ENCODE measurements at places on chromosomes 6 and 20.

DNA sequence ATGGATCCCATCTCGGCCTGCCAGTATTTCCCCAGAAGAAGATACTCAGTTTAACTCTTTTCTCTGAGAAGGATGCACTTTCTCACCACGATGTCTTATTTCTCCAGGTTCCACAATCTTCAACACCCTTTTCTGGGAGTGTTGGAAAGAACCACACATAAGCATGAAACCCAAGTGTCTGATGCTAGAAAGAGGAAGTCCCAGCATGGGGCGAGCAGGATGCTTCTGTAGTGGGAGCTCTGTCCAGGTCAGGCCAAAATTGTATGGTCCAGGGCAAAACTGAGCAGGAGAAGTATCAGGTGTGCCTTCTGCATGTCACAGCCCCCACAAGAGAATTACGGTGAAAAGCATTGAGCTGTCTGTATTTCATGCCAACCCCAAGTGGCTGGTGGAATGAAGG, 11.0 kb downstream of the TREM1 start:
- no peak for DNase-seq

DNA sequence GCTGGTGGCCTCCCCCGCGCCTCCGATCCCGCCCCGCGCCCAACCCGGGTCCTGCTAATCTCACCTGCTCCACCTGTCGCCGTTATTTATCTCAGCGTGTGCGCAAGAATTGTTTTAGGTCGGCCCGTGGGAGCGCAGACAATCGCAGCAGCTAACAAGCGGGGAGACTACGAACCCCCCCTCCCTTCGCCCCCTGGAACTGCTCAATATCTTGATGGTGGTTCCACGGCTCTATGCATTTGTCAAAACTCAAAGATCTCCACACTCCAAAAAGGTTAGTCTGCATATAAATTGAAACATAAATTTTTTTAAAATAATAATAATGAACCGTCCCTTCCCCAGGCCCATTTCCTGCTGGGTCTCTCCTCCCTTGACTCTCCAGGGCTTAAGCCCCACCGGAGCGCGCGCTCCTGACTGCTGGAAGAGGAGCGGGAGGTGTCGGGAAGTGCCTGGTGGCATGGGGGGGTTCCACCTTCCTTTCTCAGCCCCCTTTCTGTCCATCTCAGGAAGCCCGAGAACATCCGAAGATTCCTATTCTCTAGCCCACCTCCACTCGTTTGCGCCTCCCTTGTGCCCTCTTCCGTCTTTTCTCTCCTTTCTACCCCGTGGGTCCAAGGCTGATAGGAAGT, 1.6 kb upstream of the MDGA1 start:
- DNase-seq = no peak

GRCh38 chr20:17610566-17611289, 40.9 kb downstream of the DSTN start:
- peak; percentile 21 for DNase-seq

- peak; percentile 66 for DNase-seq
These were observed 29.3 kb downstream of the NSFL1C start for GRCh38 chr20:1437235-1437904.

DNA sequence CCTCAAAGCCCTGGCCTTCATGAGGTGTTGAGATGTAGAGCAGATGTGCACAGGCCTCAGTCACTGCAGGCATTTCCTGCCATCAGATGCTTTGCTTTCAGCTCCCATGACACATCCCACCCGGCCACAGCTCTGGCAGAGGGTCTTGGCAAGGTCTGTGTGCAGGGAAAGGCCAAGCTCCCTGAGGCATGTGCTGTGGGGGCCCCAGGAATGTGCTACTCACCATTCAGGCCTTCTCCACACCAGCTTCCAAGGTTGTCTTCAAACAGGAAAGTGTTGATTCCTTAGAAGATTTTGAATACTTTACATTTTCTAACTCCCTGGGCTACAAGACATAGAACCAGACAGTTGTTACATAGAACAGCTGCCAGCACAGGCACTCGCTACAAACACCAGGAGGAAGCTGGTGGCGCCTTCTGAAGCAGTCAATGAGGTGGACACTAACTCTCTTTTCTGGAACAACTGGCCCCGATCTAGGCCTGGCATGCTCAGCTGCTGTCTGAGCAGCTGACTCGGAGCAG, 27.8 kb downstream of the CASS4 start:
- DNase-seq = no peak

GRCh38 chr6:3770023-3770720, 18.7 kb upstream of the PXDC1 start:
- no peak for DNase-seq

GRCh38 chr6:21265730-21266044, 327.9 kb upstream of the SOX4 start:
- no peak for DNase-seq

GRCh38 chr20:48826883-48827771, 672 bp downstream of the PREX1 start:
- DNase-seq = peak; percentile 22

DNA sequence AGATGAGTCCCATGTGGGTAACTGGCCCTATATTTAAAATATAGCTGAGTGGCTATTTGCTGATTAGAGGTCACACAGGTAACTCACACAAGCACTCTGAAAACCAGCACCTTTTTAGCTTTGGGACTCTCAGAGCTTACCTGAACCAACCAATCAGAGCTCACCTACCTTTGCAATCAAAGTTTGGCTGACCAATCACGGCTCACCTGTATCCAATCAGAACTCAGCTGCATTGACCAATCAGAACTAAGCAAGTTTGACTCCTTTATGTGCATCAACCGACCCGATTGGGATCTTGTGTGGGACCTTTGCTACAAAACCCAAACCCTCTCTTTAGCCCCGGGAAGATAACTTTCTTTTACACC, 106.8 kb upstream of the NXT1 start:
- DNase-seq = no peak

DNA sequence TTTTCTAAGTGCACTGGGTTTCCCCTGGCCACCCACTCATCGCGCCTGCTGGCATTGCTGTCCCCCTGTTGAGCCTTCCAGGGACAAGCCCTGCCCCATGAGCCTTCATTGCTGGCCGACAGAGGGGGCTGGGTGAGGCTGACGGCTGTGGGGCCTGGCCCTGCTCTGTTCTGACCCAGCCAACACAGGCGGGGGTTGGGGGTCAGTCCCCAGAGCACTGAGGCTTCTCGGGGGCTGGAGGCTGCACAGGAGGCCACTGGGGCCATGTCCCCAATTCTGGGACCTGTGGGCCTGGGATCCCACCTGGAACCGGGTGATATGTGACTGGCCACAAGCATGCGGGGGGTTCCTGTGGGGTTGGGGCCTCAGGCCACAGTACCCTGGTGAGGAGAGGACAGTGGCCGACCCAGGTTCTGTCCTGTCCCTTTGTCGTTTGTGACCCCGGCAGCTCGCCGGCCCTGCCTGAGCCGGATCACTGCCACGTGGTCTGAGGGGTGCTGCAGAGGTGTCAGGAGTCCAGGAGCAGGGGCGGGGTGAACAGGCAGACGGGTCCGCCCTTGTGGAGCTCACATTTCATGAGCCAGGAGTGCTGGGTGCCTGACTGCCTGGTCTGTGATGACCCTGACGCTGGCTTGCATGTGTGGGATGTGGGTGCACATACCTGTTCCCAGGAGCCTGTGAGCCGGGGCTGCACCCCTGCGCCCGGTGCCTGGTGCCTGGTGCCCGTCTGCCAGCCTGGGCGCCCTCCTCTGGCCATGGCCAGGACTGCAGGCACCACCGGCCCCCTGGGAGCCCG, 2.1 kb upstream of the COL20A1 start:
- DNase-seq = peak; percentile 61

DNA sequence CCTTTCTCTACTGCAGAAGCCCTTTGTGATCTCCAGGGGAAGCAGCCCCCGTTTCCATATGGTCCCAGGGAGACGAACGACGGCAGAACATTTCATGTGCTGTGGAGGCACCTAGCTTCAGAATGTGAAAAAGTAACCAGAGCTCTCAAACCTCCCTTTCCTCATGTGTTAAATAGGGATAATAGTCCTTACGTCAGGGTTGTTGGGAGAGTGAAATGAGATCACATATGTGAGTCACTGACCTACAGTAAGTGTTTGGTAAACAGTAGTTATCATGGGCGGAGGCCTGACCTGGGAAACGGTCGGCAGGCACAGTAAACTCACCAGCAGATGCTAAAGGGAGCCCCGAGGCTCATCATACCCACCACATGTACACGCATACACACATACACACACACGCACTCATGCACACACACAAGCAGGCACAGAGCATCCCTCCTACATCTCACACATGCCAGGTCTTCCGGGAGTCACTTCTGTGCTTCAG, 89.7 kb downstream of the LY86 start:
- no peak for DNase-seq

DNA sequence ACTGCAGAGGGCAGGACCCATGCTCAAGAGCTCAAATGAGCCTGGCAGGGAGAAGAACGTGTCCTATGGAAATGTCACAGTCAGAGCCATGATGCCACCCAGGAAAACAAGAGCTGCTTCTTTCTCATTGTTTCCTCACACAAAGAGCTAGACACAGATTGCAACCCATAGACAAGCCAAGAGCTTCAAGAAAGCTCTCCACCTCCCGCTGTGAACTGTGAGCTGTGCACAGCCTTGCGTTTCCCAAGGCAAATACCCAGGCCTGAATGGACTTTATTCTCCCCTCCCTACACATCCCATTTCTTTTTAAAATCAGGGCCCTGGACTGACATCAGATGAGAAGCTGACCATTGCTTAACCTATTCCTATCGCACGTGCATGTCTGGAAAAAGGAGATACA, 388.8 kb downstream of the RNGTT start:
- DNase-seq = no peak

GRCh38 chr6:26536571-26537159, 1.5 kb upstream of the HMGN4 start:
- DNase-seq = no peak

DNA sequence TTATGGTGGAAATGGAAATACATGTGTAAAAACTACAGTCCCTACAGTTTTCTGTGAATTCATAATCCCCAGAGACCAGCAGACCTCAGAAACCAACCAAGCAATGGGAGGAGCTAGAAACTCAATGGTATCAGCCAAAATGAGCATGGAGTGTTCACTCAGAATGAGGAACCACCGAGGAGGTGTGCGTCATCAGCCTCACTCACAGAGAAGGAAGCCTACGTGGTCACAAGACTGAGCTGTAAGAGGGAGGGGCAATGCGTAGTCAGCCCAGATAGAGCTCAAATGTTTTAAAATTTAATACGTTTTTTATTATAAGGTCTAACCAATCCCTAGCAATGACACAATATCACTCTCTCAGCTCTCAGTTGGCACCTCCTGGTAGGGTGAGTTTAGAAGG, 17.4 kb downstream of the MYLK4 start:
- no peak for DNase-seq

GRCh38 chr20:46635514-46636136, 15.6 kb downstream of the SLC13A3 start:
- no peak for DNase-seq

GRCh38 chr6:141540207-141540606, 592.5 kb upstream of the GJE1 start:
- no peak for DNase-seq

GRCh38 chr20:1997483-1998192, 3.8 kb upstream of the PDYN start:
- no peak for DNase-seq

GRCh38 chr20:32470025-32470861, 112.1 kb downstream of the ASXL1 start:
- DNase-seq = no peak

- no peak for DNase-seq
These were observed 300.5 kb downstream of the KCNQ5 start for GRCh38 chr6:72922401-72922800.

- DNase-seq = no peak
These were observed 45.1 kb upstream of the TBX18 start for GRCh38 chr6:84809455-84809854.

DNA sequence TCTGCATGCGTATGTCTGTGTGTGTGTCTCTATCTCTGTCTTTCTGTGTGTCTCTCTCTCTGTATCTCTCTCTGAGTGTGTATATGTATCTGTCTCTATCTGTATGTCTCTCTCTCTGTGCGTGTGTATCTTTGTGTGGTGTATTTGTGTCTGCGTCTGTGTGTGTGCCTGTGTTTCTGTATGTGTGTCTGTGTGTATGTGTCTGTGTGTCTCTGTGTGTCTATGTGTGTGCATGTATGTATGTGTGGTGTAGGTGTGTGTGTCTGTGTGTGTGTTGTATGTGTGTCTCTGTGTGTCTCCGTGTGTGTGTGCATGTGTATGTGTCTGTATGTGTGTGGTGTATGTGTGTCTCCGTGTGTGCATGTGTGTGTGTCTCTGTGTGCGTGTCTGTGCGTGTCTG, 243.0 kb upstream of the FOXQ1 start:
- DNase-seq = no peak

- DNase-seq = no peak
These were observed 374.1 kb downstream of the CD109 start for GRCh38 chr6:74070091-74070490.

- DNase-seq = no peak
These were observed 540 bp downstream of the SGK2 start for GRCh38 chr20:43559147-43559987.

DNA sequence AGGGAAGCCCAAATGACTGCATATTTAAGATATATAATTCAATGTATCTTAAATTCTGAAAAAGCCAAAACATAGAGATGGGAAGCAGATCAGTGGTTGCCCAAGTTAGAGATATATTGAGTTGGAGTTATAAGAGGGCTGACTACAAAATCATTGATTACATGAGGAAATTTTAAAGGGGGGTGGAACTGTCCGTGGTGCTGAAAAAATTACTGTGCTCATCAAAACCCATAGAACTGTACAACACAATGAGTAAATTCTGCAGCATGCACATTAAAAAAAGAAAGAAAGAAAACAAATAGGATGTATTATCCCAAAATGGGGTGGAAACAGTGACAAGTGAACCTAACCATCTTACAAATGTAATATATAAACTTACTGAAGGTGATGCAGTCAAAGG, 100.9 kb downstream of the FUT9 start:
- no peak for DNase-seq

- peak; percentile 83 for DNase-seq
These were observed at the start of gene XRN2 for GRCh38 chr20:21303061-21303871. Gene XRN2 (plus strand): TSS chr20:21303331. CDS start chr20:21303399, 68 bp downstream.

DNA sequence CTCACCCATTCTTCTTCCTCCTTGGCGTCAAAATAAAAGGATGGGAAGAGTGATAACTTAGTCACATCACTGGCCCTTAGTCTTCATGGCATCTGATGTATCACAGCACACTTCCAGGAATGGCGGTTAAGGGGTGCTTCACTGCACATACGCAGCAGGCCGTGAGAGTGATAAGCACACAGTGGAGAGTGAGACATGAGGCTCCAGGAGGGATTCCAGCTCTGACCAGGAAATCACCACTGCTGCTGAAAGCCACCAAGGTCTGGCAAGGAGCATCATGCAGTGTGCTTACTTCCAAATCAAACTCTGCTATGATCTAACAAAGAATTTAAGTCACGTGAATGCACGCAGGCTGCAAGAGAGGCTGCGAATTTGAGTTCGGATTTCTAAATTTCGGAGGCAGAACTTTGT, 62.4 kb downstream of the ARID1B start:
- no peak for DNase-seq
